Pancreas (tissue), 10 donors: ENCODE measurements at places on chromosomes 6 and 20.

- DNase-seq: peak; percentile 90
These were observed 1.5 kb downstream of the MAFB start for GRCh38 chr20:40687384-40688128.

DNA sequence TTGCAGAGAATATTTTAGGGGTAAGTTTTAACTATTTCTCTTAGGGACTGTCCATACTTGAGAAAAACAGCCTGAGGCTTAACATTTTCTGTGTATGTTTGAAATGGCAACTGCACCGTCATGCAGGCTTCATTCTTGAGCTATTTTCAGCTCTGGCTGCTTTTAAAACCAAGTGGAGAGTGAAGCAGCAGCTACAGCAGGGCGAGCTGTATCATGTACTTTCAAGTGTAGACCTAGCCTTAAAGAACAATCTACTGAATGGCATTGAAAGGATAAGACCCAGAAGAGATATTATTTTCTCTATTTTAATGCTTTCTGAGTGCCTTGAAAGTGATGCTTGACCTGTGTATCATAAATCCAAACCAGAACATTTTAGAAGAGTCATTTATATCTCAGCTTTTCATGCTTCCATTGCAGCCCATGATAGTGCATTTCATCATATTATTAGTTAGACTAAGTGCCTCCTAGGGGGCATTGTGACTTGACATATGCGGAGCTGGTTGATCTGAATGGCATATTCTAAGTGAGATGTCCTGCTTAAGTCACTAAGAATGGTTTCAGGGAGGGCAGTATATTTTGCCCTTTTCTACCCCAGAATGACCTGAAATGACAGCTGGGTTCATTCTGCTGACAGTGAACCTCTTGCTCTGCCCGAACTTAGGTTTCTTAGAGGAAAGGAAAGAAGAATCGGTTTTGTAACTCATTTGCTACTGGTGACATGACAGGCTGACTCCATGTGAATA, 85.3 kb downstream of the NKAIN2 start:
- no peak for DNase-seq

- no peak for DNase-seq
These were observed 82.6 kb downstream of the TBX18 start for GRCh38 chr6:84681693-84682326.

- no peak for DNase-seq
These were observed 231.5 kb upstream of the SUPT3H start for GRCh38 chr6:45609141-45609638.

DNA sequence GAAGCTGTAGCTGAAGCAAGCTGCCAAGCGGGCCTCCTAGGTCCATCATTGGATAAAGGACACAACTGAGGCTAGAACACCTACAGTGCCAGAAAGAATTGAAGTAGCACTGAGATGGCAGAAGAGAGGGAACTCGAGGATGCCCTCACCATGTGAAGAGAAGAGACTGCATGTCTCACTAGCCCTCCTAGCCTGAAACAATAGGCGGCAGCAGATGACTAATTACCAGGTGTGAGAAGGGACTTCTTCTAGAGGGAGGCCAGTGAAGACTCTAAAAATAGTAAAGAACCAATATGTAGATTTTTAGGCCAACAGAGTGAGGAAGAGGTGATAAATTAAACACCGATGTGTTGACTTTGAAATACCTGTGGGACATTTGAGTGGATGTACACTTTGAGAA, 50.3 kb downstream of the LGSN start:
- no peak for DNase-seq

- no peak for DNase-seq
These were observed 19.0 kb upstream of the ASIP start for GRCh38 chr20:34222208-34222607.

DNA sequence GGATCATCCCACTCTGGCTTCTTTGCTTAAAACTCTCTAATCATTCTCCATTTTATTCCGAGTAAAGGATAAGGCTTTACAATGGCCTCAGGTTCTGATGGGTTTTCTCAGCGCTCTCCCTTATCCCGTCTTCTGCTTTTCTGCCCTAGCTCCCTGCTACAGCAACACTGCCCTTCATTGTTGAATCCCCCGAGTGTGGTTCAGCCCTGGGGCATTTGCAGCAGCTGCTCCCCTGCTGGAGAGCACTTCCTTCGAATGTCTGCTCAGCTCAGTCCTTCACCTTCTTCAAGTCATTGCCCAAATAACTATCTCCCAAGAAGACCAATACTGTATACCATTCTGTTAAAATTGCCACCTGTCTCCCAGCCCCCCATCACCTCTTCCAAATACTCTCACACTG, 111.8 kb downstream of the TBXT start:
- no peak for DNase-seq

- no peak for DNase-seq
These were observed 36.4 kb upstream of the SLC35F1 start for GRCh38 chr6:117870486-117871242.

DNA sequence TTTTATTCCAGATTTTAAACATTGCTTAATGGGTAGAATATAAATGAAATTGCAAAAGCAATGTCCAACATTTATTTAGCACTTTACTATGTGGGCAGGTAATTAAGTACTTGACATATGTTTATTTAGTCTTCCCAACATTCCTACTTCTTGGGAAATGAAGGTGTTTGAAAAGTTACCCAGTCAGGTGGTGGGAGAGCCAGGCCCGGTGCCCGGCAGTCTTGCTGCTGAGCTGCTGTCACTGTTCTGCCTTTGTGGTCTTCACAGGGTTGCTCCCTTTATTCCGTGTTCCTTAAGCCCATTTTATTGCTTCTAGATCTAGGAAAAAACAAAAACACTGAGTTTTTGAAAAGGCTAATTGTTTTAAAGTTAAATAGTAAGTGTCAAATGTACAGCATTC, 42.6 kb upstream of the TULP4 start:
- no peak for DNase-seq

DNA sequence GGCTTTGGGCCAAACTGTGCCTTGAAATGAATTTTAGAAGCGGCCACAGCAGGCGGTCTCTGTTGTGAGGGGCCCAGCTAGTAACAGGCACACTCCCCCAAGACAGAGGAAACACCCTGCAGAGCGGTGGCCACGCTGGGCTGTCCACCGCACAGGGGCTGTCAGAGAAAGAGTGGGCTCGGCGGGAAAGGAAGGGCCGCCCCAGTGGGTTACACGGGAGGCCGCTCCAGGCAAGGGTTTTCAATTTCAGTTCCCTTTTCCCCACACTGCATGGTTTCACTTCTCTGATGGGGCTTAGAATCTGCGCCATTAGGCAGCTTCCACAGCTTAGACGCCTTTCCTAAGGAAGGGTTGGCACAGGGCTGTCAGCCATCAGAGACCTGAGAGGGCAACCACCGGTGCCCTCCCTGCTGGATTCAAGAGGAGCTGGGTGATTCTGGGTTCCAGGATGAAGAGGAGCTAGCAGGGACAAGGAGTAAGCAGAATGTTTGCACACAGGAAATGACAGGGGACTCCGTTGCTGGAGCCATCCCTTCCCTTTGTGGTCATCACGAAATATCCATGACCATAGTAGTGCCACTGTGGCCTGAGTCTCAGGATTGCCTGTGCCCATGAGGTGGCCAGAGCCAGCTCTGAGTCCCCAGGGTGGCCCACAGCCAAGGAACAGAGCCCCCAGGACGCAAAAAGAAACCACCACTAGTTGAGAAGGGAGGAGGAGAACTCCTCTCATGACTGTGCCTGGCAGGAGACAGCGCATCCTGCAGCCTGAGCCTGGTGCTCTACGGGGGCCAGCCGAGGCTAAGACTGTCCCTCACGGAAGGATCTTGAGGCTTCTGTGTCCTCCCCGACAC, 282.7 kb downstream of the NRN1 start:
- no peak for DNase-seq

DNA sequence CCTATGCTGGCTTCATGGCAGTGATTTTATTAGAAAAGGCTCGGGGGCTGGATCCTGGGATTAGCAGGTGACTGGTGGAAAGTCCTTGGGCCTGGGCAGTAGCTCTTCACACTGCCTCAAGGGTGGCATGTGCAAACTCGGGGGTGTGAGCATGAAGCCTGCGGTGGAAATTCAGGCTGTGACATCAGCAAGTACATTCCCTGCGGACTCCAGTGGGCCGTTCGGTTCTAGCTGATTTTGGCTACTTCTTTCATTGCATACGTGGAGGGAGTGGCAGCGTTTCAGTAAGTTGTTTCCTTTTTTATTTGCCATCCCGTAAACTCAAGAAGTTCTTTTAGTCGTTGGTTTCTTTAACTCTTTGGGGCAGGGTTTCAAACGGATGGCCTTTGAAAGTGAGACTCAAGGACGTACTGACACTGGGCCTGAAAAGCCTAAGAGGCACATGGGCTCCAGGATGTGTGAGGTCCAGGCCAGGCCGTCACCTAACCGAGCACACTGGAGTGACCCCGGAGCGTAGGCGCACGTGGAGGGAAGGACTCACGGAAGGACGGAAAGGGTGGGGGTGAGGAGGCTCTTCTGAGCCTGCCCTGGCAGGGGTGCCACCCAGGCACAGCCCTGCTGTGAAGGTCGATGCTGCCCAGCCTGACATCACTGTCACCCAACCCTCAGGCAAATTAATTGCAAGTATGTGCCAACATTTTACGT, 104.0 kb upstream of the FRMD1 start:
- no peak for DNase-seq

DNA sequence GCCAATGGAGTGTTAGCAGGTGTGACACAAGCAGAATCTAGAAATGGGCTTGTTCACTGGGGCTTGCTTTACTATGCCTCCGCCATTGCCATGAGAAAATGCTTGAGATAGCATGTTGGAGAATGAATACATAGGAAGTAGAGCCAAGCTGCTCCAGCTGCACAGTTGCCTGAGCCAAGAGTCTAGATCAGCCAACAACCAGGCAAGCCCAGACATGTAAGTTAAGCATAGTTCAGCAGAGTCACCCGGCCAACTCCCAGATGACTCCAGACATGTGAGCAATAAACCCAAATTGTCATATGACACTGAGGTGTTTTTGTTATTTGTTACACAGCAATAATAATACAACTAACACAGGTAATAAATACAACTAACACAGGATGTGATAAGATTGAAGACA, 167.9 kb downstream of the HAO1 start:
- DNase-seq: peak; percentile 9

DNA sequence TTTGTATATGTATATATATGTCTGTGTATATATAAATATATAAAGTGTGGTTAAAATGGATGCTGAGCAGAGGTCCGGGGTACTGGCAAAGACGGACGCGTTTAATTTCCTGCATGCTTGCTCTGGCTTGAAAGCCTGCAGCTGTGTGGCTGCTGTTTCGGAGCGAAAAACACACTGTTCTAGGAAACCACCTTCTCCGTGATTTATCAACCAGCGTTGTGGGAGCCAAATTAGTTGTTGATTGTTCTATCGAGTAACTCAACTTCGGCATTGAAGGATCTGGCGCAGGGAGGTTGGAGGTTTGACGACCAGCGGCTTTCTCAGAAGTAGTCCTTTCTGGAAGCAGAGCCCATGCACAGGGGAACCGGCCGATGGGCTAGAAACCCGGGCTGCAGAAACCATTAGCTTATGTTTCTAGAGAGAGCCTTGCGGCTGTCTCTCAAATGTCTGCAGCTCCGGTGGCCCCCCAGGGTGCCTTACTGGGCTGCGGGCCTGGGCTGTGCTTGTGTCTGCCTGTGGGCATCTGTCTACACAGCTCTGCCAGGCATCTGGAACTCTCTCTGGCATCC, 81.8 kb downstream of the EDN3 start:
- DNase-seq: no peak

GRCh38 chr6:11727998-11728961, 50.3 kb downstream of the ADTRP start:
- DNase-seq: no peak

DNA sequence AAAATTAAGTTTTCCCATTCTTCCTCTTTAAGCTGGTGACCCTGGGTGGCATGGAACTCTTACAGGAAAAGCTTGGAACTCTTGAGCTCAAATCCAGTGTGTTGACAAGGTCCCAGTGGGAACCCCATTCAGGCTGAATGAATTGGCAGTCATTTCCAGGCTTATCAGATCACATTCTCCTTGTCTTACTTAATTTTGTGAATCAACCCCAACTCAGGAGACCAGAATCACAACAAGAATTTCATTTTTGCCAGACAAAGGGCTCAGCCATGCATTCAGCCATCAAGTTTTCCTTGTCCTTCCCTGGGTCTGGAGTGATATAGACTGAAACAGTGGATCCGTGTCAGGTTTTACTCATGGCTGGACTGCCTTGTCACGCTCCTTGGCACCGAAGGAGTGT, 92.1 kb upstream of the EEF1E1 start:
- no peak for DNase-seq

DNA sequence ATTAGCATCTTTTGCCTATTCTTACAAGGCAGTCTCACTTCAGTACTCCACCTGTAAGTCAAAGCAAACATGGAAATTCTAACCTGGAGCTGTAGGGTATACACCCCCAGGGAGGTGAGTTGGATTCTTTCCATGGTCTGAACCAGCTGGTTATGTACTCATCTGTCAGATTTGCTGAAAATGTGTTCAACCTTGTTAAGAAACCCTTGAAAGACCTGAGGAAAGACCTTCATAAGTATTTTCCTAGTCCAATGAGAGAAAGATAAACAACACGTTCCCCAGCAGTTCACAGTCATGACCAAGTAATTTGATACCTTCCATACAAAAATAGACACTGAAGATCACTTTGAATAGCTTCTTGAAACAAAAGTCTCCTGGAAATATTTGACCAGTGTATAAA, 42.5 kb downstream of the ID4 start:
- DNase-seq: no peak

DNA sequence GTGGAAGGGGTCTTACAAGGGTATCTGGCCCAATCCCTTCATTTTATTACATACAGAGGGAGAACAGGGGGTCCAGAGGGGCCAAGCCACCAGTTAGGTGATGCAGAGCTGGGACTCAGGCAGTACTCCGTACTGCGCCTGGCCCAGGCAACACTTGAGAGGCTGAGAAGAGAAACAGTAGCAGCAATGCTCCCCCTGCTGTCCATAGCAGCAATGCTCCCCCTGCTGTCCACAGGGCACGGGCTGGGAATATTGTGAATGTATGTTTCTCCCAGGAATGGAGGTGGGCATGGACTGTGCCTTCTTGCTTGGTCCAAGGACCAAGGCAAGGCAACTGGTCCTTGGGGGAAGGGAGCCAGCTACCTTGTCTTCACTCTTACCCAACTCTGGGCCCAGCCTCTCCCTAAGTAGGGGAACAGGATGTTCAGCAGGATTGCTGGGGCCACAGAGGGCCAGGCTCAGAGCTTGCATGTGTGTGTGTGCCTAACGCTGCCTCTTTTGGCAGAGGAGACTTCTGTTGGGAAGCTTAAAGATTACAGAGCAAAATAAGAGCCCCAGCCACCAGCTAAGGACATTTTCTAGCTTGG, 14.8 kb upstream of the FAM83C start:
- DNase-seq: peak; percentile 37

DNA sequence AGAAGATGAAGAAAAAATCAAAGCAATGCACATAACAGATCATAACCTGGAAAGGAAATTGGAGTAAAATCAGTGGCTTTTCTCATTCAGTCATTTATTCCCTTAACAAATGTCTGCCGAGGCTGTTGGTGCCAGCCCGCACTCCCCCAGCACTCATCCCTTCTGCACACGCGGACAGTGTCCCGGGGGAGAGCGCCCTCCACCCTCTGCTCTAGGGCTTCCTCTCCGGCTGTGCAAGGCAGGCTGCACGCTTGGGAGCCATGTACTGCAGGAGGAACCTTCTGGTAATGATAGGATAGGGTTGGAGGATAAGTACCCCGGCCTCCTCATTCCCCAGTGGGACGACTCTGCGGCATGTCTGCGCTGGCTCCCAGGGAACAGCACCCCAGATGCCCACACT, 134.5 kb downstream of the PAX1 start:
- no peak for DNase-seq

GRCh38 chr20:17665756-17666155, 16.3 kb downstream of the RRBP1 start:
- DNase-seq: no peak

GRCh38 chr6:28337121-28337520, 1.2 kb upstream of the ZSCAN31 start:
- DNase-seq: no peak

- DNase-seq: no peak
These were observed 56.8 kb upstream of the FABP7 start for GRCh38 chr6:122722746-122723145.
